ENCODE measurements at places on chromosomes 6 and 20. TPM values are rescaled to one million over a fixed set of nuclear protein-coding genes. Genes with fewer than 3 reads are reported as not detected.

PLAGL2 gene
- total RNA-seq, result 21.5 TPM

HLA-DOA gene
- total RNA-seq, result not detected

CALHM5 gene
- 2.4 TPM for total RNA-seq

TRIM15 gene
- 0.08 TPM for total RNA-seq

MBOAT1 gene
- total RNA-seq, result 7.7 TPM
